ENCODE measurements at places on chromosomes 2 and 18.

GRCh38 chr2:226131299-226131784 lies 668.3 kb downstream of the IRS1 start:
- DNase-seq, result no peak

DNA sequence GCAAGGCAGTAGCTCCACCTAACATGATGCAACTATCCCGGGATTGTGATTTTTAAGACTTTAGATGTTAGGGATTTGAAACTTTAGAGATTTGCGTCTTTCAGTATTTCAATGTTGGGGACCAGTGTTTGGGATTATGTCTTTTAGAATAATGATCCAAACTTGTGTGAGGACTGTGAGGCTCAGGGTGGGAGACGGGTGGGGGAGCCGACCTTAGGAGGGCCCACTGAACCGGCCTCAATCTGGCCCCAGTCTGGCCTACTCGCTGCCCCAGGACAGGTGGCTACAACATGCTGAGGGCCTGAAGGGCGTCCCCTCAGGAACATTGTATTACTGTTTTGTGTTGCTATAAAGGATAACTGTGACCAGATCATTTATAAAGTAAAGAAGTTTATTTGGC lies 10.7 kb downstream of the AMER3 start:
- no peak for DNase-seq

DNA sequence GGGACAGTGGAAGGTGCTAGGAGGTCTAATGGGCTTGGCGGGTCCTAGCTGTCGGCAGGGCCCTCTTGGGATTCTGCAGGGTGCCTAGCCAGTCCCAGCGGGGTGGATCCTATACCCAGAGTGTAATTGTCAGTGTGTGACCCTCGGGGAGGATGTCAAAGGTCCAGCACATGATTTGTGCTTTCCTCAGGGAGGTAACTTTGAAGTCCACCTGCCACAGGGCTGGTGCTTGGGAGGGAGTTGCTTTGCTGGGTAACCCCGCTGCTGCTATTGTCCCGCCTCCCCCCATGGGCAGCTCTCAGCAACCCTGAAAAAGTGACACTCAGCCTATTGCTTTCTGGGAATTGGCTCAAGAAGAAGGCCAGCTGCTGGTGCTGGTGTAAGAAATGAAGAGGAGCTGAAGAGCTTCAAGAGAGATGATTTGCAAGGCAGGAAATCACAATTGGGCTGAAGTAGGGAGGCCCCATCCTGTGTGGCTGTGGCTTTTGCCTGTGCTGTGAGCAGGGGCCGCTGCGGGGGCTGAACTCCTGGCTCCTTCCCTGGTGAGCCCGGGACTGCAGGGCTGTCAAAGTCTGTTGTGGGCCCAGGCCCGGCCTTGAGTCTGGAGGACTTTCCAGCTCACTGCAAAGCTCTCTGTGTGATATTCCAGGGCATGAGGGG lies 36.4 kb downstream of the EMILIN2 start:
- no peak for DNase-seq

DNA sequence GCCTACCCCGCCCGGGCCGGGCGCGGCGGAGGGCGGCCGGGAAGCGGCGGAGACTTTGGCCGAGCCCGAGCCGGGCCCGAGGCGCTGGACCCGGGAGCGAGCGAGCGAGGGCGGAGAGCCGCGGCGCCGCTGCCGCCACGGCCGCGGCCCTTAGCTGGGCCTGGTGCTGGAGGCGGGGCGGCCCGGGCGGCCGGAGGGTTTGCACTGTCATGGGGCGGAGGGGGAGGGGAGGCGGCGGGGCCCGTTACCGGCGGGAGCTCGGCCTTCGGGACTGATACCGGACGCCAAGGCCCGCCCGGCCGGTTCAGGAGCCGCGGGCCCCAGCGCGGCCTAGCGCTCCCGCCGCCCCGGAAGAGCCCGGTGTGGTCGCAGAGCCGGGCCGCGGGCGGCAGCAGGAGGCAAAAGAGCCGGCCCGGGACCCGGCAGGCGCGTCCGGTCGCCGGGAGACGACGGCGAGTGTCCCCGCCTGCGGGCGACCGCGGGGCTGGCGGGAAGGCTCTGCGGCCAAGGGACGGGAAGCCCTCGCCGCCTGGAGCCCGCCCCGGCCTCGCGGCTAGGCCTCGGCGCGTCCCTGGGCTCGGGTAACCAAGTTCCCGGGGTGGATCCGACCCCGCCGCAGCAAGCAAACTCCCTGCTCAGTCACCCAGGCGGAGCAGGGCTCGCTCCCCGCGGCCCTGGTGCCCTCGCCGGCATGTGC lies 697 bp downstream of the KCMF1 start:
- peak; percentile 40 for DNase-seq
